ENCODE measurements at places on chromosomes 3 and 15.

GRCh38 chr3:21952856-21953255, 201.8 kb upstream of the ZNF385D start:
- no peak for DNase-seq

DNA sequence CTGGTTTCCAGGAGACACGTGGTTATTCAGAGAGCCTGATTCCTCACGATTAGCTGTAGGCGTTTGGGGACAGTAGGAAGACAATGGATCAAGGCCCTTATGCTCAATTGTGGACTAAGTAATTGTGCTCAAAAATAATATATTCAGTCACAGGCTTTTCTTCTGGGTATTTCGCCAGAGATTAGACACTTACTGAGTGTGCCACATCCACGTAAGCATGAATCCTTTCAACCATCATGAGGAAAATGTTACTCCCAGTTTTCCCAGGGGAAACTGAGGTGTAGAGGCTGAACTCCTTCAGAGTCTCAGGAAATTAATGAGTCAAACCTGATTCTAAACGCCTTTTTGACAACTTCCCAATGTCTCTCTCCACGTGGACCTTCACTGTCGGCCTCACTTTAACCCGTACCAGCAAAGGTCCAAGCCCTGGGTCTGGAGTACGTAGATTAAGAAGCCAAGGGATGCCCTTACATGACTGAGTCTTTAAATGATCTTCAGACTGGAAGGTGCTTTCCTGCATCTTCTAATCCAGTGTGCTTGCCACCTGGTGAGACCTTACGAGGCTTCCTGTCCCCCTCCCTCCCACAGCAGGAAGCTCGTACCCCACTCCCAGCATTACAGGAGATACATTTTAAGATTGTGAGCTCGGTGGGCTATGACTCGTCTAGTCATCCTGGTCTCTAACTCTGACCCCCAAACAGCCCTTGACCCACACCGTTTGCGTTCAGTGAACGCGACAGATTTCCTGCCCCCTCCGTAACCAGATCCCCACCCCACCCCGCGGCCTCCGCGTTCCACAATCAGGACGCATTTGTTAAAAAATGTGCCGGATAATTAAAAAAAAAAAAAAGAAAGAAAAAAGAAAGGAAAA, 1.7 kb downstream of the PKM start:
- no peak for DNase-seq

DNA sequence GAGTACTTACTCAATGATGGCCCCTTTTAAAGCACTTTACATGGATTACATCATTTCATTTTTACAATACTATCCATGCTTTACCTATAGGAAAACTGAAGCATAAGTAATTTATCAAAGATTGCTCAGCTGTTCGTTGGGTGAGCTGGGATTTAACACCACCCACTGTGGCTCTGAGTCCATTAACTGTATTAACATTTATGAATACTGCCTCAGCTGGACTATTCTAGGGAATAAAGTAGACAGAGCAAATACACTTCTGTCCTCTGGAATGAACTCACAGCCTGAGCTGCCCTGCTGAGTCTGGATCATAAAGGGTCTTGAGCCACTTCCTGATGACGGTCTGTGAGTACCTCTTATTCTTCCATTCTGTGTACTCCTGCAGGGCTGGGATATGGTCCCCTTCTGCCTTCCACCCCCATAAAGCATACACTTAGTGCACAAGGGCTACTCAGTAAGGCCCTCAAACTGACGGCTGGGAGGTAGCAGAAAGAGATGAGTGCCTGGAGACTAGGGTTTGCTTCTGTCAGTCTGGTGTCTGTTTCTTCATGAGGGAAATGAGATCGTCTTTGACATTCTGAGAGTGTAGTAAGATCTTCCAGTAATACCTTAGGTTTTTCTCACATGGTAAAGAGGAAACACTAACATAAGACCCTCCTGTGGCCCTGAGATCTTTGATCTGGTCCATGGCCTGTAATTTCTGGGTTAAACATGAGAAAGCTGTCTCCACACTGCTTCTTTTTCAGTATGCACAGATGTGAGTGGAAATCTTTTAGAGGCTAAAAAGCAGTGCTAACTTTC, 12.6 kb upstream of the ST6GAL1 start:
- no peak for DNase-seq

- DNase-seq, result no peak
Observed at GRCh38 chr3:105430455-105430854, 63.7 kb downstream of the ALCAM start.

- DNase-seq, result no peak
Observed at GRCh38 chr3:146326875-146327543, 76.1 kb upstream of the PLSCR4 start.

GRCh38 chr15:101139986-101140696, 111.7 kb downstream of the CHSY1 start:
- DNase-seq, result no peak

GRCh38 chr15:77870195-77871065, 207.1 kb downstream of the TBC1D2B start:
- no peak for DNase-seq

DNA sequence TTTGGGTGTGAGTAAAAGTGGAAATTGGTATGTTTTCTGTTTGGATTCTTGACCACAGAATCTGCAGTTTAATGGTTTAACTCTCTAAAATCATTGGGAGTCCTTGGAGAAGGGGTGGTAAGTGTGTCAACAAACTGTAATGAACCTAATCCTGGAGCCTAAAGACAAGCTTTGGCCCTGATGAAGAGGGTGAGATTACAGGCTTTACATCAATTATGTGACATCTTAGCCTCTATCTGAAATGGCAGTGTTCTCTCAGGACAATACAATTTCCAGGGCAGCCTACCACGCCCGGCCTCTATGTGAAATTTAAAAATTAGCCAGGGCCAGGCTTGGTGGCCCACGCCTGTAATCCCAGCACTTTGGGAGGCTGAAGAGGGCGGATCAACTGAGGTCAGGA, 4.3 kb upstream of the PKM start:
- no peak for DNase-seq

GRCh38 chr3:62496503-62496902, 123.2 kb upstream of the FEZF2 start:
- DNase-seq, result no peak

DNA sequence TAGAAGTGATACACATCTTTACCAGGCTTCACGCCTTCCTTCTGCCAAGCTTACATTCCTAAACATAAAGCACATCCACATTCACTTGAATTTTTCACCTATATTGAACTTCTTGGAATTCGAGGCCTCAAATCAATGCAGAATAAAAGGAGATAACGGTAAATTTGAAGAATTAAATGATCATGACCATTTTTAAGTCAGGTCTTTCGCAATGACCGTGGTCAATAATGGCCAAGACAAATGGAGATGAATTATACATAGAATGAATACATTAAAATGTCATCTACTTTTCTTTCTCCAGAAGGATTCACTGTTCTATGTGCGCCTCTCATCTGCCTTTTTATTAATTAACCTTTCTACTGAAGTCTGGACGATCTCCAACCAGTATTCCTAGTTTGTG, 5.3 kb upstream of the GOLGA8A start:
- no peak for DNase-seq

DNA sequence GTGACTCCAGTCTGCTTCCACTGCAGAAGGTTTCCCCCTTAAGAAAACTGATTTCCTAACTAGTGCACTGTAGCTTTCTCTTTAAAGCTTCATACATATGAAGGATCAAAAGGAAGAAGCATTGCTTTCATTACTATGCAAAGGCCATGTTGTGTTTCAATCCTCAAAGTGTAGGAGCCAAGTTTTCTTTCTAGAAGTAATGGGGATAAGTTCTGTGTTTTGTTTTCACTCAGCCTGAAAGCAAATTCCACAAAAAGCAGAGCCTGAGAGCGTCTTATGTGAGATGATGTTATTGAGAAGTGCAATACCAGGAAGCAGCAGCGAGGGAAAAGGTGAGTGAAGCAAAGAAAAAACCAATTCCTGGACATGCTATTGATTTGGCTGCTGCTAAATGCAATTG, 99.7 kb downstream of the GMNC start:
- DNase-seq, result no peak

GRCh38 chr3:161556941-161557340, 60.3 kb downstream of the OTOL1 start:
- no peak for DNase-seq

- DNase-seq, result no peak
Observed at GRCh38 chr3:177904621-177905020, 631.6 kb upstream of the KCNMB2 start.

- no peak for DNase-seq
Observed at GRCh38 chr15:75237316-75237982, 20.7 kb upstream of the GOLGA6C start.

- DNase-seq, result no peak
Observed at GRCh38 chr3:42216931-42217333, 49.1 kb downstream of the CCK start.

- DNase-seq, result no peak
Observed at GRCh38 chr15:68371851-68372250, 60.1 kb downstream of the ITGA11 start.

Measured in epithelial cell of prostate (primary cell).